ENCODE measurements at places on chromosomes 16 and 17.

- DNase-seq = no peak
Measured at GRCh38 chr17:41494524-41494923, 4.8 kb upstream of the KRT36 start.

- no peak for DNase-seq
Measured at GRCh38 chr16:6447021-6447790, 885.4 kb upstream of the RBFOX1 start.

GRCh38 chr16:85563515-85564276, 49.4 kb upstream of the GSE1 start:
- DNase-seq = no peak

DNA sequence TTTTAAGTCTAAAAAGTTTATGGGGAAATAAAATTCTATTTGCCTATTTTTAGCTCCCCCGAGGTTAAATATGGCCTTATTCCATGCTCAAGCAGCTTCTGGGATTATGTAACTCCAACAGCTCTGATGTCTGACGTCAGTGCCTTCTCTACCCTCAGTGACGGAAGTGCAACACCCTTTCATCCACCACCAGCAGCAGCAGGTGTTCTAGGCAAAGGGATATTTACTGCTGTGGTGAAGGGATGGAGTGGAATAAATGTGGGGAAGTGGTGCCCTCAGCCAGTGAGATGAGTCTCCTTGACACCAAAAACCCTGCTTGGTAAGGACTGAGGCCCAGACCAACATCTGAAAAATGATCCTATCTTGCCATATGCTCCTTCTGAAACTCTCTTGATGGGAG, 247.4 kb downstream of the SHISA9 start:
- no peak for DNase-seq

GRCh38 chr17:63641692-63642448, 19.7 kb downstream of the MAP3K3 start:
- DNase-seq = no peak

- no peak for DNase-seq
Measured at GRCh38 chr17:8164815-8165131, 2.0 kb upstream of the VAMP2 start.

GRCh38 chr16:87661561-87661960, 59.3 kb downstream of the JPH3 start:
- peak; percentile 6 for DNase-seq

- DNase-seq = no peak
Measured at GRCh38 chr17:30476726-30477082, 504 bp upstream of the GOSR1 start.

DNA sequence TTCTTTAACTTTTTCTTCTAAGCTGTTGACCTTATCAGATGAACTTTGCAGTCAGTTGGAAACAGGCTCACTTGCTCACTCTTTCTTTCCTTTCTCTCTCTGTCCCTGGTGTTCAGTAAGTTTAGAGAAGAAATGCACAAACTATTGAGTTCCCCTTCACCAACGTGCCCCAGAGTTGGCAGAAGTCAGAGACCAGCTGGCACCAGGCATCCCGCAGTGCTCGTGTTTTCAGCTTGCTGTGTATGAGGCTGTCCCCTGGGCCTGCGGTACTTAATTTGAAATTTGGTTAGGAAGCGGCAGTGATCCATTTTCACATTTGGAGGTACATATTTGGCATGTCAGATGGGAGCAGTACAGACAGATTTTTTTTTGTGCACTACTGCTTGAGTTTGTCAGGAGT, 258.6 kb downstream of the SNX29 start:
- DNase-seq = no peak

GRCh38 chr16:81649561-81650184, 129.4 kb upstream of the PLCG2 start:
- no peak for DNase-seq

GRCh38 chr17:12730931-12731521, 58.3 kb upstream of the ARHGAP44 start:
- no peak for DNase-seq

DNA sequence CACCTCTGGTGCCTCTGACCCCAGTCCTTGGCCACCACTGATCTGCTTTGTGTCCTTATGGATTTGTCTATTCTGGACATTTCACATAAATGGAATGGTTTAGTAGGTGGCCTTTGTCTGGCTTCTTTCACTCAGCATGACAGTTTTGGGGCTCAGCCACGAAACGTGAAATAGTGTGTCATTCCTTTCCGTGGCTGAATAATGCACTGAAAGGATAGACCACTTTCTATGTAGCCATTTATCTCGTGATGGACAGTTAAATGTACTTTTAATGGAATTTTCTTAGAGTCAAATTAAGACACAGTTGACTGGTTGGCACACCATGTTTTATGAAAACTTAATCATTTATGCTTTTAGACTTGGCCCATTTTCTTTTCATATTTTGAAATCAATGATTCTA, 57.4 kb downstream of the LITAF start:
- no peak for DNase-seq

DNA sequence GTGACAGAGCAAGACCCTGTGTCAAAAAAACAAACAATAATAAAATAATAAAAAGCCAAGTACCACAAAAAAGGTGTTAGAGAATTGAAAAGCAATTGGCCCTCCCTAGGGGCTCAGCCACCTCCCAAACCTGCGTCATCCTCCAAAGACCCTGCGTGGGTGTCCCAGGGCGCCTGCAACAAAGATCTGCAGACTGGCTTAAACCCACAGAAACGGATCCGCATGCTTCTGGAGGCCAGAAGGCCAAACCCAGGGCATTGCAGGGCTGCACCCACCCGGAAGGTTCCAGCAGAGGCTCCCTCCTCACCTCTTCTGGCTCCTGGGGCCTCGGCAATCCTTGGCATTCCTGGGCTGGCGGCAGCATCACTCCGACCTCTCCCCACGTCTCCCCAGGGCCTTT, 1.5 kb downstream of the ENPP7 start:
- DNase-seq = no peak
